ENCODE measurements at places on chromosomes 7 and 10. TPM values are rescaled to one million over a fixed set of nuclear protein-coding genes. Genes with fewer than 3 reads are reported as not detected.

- DNase-seq: peak; percentile 38
These were observed at the start of gene PALD1 for GRCh38 chr10:70478191-70479164. Gene PALD1 (plus strand): TSS chr10:70478767. CDS start chr10:70525952, 47,185 bp downstream.

Gene HTR5A
- not detected for total RNA-seq

DNA sequence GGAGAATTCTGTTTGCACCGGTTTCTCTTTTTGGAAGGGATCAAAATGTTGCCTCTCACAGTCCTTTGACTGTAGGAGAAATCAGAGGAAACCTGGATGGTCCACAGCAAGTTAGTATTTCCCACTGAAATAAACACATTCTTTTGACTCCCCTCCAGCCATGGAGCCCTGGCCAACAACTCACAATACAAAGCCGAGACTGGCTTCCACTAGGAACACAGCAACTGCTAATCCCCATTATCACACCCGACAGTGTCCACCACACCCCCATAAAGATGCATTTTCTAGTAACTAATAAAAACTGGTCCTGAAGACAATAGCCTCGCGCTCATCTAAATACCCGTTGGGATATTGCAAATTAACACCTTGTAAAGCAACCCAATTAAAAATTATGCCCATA, 798 bp upstream of the MACROH2A2 start:
- no peak for DNase-seq

DNA sequence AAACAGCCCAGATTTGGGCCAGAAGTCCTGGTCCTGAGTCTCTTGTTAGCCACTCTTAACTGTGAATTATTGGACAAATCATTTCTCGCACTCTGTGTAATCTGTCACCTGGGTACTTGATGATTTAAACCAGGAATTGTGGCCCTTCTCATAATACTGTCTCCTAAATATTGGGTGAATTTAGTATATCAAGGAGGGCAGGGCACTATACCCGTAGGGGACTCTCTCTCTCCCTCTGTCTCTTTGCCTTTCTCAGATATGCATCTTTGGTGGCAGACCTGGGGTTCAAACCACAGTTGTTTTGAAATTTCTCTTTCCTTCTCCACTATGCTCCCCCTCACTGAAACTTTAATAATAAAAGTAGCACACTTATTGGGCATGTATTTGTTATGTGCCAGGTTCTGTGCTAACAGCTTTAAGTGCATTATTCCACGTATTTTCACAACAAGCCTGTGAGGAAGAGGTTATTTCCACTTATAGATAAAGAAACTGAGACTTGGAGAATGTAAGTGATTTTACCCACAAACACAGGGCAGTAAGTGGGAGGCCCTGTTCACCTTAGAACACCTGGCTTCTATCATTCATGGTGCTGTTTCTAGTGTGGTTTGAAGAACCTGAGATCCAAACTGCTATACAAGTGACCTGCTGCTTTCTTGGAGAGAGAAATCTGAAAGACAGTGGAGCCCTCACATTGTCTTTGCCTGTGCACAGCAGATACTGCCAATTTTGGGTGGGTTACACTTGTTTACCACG, 11.8 kb downstream of the FAS start:
- no peak for DNase-seq

- DNase-seq: no peak
These were observed 147.9 kb downstream of the CPEB3 start for GRCh38 chr10:92142949-92143348.

DNA sequence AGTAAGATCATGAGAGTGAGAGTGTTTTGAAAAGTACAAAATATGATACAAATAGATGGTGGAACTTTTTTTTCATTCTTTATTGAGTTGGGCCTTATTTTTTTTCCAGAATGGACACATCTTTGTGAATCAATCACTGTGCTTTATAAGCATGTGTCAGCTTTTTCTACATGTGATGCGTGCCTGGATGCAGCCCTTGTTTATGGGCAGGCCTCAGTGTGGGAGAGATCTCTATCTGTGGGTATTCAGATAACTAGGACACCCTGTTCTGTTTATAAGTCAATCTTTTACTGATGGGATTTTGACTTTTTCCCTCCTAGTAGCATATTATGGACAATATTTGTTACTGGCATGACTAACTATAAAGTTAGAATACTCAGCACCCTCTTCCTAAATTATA, 42.9 kb upstream of the IKZF1 start:
- DNase-seq: no peak

Gene GIMAP1
- 2.1 TPM for total RNA-seq

DNA sequence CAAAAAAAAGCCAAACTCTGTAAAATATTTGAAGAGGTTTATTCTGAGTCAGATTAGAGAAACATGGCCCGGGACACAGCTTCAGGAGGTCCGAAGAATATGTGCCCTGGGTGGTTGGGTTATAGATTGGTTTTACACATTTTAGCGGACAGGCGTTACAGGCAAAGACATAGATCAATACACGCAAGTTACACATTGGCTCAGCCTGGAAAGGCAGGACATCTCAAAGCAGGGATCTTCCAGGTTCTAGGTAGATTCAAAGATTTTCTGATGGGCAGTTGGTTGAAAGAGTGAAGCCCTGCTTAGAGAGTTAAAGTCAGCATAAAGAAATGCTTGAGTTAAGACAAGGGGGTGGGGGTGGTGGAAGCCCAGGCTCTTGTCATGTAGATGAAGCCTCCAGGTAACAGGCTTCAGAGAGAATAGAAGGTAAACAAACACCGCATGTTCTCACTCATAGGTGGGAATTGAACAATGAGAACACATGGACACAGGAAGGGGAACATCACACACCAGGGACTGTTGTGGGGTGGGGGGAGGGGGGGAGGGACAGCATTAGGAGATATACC, 464.3 kb upstream of the ADARB2 start:
- DNase-seq: no peak

- DNase-seq: no peak
These were observed 35.8 kb downstream of the RBM17 start for GRCh38 chr10:6124666-6125065.

GRCh38 chr10:74314166-74314565, 163.1 kb downstream of the ADK start:
- no peak for DNase-seq

DNA sequence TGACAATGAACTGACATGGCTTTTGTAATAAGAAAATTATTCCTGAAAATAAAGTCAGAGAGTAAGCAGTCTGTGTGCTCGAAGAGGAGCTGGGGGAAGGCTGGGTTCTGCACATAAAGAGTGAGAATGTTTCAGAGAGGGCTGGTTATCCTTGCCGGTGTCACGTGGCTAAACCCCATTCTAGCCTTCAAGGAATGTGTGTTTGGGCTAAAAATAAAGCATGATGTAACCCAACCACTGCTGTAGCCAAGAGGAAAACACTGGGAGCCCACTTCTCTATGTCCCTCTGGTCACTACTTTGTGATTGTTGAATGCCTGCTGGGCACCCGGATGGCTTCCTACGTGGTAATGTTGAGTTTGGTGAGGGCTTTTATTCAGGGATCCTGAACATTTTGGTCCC, 23.5 kb downstream of the WDFY4 start:
- no peak for DNase-seq

DNA sequence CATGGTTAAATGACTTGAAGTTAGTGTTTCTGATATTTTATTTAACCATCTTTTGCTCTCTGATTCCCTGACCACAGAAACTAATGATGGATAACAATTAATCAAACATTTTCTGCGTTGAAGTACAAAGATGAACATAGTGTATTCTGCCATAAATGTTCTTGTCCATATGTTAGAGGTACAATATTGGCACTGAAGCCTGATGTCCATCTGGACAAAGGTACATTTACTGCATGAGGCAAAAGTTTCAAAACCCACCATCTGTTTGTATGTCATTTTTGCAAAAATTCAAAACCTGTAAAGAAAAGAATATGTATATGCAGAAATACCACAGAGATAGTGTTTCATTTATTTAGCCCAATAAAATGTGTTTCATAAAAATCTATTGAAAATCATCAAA, 861.5 kb downstream of the ANKRD7 start:
- DNase-seq: no peak

Gene CFAP69
- total RNA-seq: 0.20 TPM

GRCh38 chr10:66828957-66829356, 96.9 kb upstream of the LRRTM3 start:
- no peak for DNase-seq

DNA sequence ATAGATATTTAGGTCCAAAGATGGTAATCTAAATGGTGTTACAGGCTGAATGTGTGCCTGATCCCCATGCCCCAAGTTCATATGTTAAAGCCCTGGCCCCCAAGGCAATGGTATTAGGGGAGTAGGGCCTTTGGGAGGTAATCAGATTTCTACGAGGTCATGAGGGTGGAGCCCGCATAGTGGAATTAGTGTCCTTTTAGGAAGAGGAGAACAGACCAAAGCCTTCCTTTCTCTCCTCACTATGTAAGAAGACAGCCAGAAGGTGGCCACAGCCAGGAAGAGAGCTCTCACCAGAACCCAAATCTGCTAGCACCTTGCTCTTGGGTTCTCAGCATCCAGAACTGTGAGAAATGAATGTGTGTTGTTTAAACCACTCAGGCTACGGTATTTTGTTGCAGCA, 15.2 kb downstream of the ERVW-1 start:
- DNase-seq: no peak

DNA sequence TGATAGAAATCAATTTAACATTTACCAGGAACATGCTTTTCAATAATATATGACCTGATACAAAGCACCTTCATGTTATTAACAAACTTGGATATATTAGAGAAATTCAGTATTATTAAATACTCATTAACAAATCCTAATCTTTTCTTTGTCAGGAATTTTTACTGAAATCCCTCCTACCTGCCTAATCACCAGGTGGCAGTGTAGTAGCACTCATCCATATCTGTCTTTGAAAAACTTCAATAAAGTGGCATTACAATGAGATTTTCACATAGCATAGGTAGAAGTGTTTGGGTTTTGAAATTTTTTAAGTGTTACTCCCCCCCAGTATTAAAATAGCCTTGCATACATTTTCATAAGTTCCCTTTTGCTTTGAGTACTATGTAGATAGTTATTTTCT, 1246.6 kb upstream of the LRRN3 start:
- DNase-seq: no peak

GRCh38 chr7:127877951-127878350, 153.3 kb downstream of the LRRC4 start:
- DNase-seq: no peak
